Spleen (tissue), 13 donors: ENCODE measurements at places on chromosomes 12 and 14.

- no peaks in the 10 kb centered on the region for H3K36me3 ChIP-seq
- no peaks in the 10 kb centered on the region for H3K4me1 ChIP-seq
- H3K4me3 ChIP-seq: no peak overlapping the region
- DNase-seq: no peak
- no peak overlapping the region for H3K27ac ChIP-seq
These were observed 263.3 kb downstream of the SLC16A7 start for GRCh38 chr12:59859171-59859510.

- no peaks in the 10 kb centered on the region for H3K27me3 ChIP-seq
- H3K36me3 ChIP-seq: no peaks in the 10 kb centered on the region
- H3K27ac ChIP-seq: no peak overlapping the region
- H3K4me3 ChIP-seq: no peak overlapping the region
- no peak for DNase-seq
These were observed 104.6 kb downstream of the DAAM1 start for GRCh38 chr14:59292921-59293534.

DNA sequence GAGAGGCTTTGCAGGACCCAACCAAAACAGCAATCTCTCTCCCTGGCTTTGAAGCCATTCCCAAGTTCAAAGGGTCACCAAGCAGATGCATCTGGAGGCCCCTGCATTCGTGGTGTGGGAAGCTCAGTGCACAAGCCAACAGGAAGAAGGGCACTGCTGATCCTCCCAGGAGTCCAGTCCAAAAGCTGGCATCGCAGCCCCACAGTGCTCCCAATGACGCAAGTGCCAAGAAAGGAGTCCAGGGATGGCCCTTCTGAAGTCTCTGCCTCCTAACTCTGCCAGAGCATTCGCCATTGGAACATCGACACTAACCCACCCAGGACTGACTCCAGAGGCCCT is 25.1 kb downstream of the PXN start:
- H3K4me3 ChIP-seq: no peak overlapping the region
- DNase-seq: no peak
- H3K27ac ChIP-seq: peak overlapping the region; percentile 21
- peaks cover 5% of the 10 kb centered on the region for H3K27me3 ChIP-seq
- H3K4me1 ChIP-seq: peaks cover 98% of the 10 kb centered on the region
- H3K36me3 ChIP-seq: no peaks in the 10 kb centered on the region

DNA sequence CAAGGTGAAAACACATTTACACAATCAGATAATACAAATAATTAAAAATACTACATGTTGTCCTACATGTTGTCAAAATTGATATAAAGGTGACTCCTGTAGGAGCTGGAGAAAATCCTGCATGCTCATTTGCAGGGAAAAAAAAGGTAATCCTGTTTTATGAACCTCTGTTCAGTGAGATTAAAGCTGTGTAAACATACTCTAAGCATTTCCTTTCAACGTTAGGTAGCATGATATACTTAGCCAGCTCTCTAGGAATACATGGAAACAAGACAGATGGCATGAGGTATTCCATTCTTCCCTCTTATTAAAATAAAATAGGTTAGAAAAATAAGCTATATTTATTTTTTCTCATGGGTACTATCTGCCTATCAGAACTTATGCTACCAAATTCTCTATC is 635.7 kb upstream of the FLRT2 start:
- H3K4me1 ChIP-seq: no peaks in the 10 kb centered on the region
- DNase-seq: no peak
- H3K36me3 ChIP-seq: no peaks in the 10 kb centered on the region
- H3K27ac ChIP-seq: no peak overlapping the region

GRCh38 chr12:121466794-121467637 is 67.1 kb downstream of the RNF34 start:
- H3K4me3 ChIP-seq: peak overlapping the region; percentile 70
- H3K27me3 ChIP-seq: no peaks in the 10 kb centered on the region
- DNase-seq: peak; percentile 97
- H3K4me1 ChIP-seq: peaks cover 44% of the 10 kb centered on the region
- peak overlapping the region; percentile 93 for H3K27ac ChIP-seq

DNA sequence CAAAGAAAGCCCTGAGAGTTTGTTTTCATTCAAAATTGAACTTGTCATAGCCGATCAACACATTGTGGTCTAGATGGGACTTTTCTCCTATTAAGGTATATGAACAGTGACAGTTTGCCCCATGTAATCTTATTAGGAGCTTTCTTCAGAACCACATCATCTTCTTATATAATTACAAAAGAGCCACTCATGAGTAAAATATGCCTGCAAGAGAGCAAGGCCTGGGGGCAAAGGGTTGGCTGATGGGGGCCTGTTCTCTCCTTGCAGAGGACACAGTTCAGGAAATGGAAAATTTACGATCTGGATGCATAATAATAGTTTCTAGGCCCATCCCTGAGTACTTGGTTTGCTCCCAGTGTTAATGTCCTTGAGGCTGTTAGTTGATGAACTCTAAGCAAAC is 87.8 kb downstream of the FLRT2 start:
- no peak overlapping the region for H3K4me3 ChIP-seq
- H3K4me1 ChIP-seq: no peaks in the 10 kb centered on the region
- H3K27ac ChIP-seq: no peak overlapping the region
- H3K36me3 ChIP-seq: no peaks in the 10 kb centered on the region
- no peak for DNase-seq
